NCI-H510A treated with DMSO at 0.1 percent for 48 hours (cell line): ENCODE measurements at places on chromosomes 1 and 21.
A peak's percentile ranks its signal among the peaks of the same experiment; 100 is the strongest.

DNA sequence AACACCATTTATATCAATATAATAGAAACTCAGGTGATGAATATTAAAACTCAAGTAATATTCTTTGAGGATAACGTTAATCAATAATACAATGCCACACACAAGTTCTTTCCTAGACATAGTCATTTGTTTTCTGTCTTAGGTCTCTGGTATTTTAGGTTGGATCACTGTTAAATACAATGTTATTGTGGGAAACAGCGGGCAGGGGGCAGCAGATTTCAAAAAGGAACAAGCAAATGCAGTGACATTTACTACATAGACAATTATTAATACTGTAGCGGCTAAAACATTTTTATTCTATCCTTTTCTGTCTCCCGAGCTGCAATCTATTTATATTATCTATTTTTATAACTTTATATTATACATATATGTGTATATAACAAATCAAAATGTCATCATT, 186.4 kb upstream of the ZNHIT6 start:
- peak; percentile 47 for DNase-seq

GRCh38 chr1:53545663-53546408, 86.6 kb downstream of the DMRTB1 start:
- peak; percentile 18 for DNase-seq

DNA sequence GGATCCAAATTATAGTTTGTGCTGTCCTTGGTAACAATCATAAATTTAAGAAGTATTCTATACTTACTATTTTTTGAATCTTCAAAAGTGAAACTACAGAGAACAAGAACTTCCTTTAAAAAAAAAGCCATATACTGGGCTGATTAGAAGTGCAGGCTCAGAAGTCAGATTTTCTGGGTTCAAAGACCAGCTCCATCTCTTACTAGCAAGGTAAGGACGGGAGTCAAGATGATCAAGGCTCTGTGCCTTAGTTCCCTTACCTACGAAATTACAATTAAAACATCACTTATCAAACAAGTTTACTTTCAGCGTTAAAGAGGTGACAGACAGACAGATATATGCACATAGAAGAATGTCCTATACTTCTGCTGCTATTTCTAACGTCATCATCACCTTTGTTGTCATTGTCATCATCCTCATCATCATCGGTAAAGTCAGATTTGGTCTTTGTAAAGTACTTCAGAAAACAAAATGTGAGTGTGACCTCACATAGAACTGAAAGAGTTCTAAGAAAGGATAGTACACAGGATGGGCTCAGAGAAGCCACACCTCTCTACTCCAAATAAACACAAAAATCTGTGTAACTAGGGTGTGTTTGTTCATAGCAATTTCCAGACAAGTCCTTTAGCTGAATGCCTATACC, 178.7 kb downstream of the VAV3 start:
- peak; percentile 5 for DNase-seq

DNA sequence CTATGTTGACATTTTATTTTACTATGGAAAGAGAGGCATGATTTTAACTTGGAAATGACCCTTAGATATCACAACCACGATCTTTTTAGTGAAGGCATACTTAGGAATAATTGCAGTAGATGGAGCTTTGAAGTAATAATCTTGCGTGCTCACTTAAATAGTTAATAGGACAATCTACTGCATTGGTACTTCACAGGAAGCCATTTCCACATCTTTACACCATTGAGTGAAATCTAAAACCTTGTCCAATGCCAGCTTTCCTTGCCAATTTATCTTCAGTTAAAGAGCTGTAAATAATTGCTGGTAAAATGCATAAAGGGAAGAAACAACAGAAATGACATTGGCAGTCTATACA, 586.3 kb downstream of the ADGRL2 start:
- no peak for DNase-seq

- DNase-seq: no peak
These were observed 358.4 kb downstream of the NTNG1 start for GRCh38 chr1:107499139-107499744.

GRCh38 chr1:199747984-199748383, 279.5 kb upstream of the NR5A2 start:
- DNase-seq: peak; percentile 15

GRCh38 chr1:27372022-27372807, 2.4 kb downstream of the FCN3 start:
- no peak for DNase-seq

- DNase-seq: no peak
These were observed 1.1 kb upstream of the CD244 start for GRCh38 chr1:160863774-160864131.

DNA sequence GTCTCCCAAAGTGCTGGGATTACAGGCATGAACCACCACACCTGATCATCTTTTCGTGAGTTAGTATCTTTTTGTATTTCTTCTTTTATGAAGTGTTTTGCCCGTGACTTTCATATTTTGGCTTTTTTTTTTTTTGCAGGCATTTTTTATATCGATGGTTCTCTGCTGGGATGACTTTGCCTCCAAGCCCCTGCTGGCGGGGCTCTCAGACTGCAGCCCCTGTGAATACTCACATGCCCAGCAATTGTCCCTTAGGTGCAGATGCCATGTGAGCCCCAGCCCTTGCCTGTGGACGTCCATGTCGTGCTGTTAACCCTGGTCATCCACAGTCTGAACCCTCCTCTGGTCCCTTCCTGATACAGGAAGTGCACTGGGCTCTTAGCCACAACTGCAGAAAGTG, 21.7 kb downstream of the CRYAA start:
- no peak for DNase-seq

GRCh38 chr1:35574655-35575415, 1.7 kb downstream of the TFAP2E start:
- peak; percentile 96 for DNase-seq

- no peak for DNase-seq
These were observed 4.0 kb downstream of the CD247 start for GRCh38 chr1:167514288-167514687.

GRCh38 chr1:31415658-31416057, 2.6 kb downstream of the SERINC2 start:
- no peak for DNase-seq

DNA sequence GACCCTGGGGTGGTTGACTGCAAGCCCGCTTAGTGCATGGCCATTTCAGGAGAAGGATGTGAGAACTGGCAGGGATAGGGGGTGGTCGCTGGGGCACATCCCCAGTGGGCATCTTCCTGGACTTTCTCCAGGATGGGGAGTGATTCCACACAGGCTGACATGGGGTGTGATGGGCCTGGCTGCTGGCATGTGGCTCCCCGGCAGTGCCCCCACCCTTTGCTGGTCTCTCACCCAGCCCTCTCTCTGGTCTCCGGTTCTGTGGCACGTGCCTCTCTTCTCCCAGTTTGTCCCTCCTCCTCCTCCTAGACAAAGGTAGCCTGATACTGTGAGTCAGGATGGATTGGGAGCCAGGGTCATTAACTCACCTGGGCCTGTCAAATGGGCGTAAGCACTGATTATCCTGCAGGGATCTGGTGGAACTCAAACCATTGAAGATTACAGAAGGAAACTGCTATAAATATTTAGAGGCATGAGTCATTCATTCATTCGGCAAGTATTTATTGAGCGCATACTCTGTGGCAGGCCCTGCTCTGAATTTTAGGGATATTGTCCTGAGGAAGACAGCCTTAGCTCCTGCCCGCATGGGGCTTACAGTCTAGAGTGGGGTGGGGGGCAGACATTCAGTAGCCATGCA, 23.6 kb upstream of the EPS8L3 start:
- no peak for DNase-seq

DNA sequence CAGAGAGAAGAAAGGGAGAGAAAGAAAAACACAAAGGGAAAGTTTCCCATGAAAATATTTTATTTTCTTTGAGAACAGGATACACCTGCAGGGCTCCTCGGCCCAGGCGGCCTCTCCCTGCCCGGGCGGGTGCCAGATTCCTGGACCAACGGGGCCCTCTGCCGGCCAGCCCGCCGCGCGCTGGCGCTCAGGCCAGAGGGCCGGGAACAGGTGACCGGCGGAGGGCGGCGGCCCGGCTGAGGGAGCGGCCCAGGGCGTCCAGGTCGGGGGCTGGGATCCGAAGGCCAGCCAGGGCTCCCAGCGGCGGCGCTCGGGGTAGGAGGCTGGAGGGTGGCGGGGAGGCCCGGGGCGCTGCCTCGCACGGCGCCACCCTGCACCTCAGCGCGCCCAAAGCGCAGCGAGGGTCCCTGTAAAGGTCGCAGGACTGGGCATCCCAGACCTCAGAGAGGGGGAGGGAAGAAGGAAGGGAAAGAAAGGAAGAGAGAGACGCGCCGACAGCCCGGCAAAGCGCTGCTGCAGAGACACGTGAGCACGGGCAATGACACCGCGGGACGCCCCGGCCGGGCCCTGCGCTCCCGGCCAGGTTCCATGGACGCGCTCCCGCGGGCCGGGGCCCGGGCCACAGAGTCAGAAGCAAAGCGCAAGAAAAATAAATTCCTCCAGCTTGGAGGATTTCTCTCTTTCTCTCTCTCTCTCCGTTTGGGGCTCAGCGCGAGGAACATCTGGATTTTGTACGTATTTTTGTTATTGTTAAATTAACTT, 927 bp downstream of the WNT9A start:
- peak; percentile 77 for DNase-seq

GRCh38 chr1:88399690-88400089, 284.4 kb upstream of the PKN2 start:
- no peak for DNase-seq

DNA sequence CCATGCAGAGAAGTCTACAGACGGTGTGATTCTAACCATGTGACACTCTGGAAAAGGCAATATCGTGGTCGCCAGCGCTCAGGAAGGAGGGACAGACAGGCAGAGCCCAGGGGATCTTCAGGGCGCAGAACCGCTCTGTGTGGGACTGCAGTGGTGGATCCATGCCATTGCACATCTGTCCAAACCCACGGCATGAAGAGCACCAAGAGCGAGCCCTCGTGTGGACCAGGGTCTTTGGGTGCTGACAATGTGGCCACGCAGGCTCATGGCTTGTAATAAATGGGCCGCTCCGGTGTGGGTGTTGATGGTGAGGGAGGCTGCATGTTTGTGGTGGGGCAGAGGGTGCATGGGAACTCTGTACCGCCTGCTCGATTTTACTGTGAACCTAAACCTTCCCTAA, 25.3 kb upstream of the POFUT2 start:
- DNase-seq: no peak

DNA sequence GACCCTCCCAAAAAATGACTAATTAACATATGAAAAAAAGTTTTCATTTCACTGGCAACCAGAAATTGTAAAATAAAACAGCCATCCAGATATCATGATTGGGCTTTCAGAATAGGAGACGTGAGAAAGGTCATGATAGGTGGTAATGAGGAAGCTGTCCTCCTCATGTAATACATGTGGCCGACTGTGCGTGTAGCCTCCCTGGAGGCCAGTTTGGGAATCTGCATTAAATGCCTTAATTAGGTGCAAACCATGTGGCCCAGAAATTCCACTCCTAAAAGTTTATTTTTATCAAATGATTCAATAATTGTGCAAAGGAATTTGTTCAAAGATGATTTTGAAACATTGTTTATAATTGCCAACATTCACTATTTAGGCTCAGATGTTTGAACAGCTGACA, 127.6 kb upstream of the C1orf105 start:
- DNase-seq: no peak

GRCh38 chr1:109765483-109765815, 1.7 kb upstream of the EPS8L3 start:
- DNase-seq: no peak

GRCh38 chr1:161251579-161251978, 7.0 kb upstream of the PCP4L1 start:
- DNase-seq: no peak
